Calu3 (cell line): ENCODE measurements at places on chromosomes 12 and 14.

DNA sequence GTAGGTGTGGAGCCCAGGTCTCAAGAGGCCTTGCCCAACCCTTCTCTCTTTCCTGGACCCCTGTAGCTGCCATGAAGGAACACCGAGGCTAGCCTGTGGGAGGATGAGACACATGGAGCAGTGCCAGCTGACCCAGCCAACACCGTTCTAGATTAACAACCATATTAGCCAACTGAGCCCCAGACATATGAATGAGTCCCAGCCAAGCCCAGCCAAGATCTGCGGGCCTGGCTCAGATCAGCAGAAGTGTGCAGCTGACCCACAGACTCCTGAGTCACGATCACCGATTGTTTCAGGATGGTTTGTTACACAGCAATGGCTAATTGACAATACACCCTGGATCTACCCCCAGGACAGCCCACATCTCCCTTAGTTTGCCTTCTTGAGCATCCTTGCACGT is 82.1 kb downstream of the NTF3 start:
- H3K27ac ChIP-seq, result no peak overlapping the region
- H3K27me3 ChIP-seq, result no peaks in the 10 kb centered on the region
- no peaks in the 10 kb centered on the region for H3K4me1 ChIP-seq

DNA sequence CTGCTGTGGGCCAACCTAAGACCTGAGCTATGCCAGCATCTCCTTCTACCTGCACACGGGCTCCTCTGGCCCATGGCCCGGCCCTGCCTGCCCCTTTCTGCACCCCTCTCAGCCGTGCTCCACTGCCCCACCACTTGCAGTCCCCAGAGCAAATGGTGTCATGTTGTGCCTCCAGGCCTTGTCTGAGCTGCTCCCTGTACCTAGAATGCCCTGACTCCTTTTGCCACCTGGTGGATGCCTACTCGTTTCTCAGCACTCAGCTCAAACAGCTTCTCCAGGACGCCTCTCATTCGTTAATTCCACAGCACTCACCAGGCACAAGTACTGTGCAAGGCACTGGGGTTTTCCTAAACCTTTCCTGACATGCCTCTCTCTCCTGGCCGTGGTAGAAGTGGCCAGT is 63.2 kb upstream of the PNMA1 start:
- DNase-seq, result no peak
- no peak overlapping the region for H3K4me3 ChIP-seq
- no peak overlapping the region for H3K27ac ChIP-seq
- peaks cover 12% of the 10 kb centered on the region for H3K4me1 ChIP-seq
- no peaks in the 10 kb centered on the region for H3K36me3 ChIP-seq

DNA sequence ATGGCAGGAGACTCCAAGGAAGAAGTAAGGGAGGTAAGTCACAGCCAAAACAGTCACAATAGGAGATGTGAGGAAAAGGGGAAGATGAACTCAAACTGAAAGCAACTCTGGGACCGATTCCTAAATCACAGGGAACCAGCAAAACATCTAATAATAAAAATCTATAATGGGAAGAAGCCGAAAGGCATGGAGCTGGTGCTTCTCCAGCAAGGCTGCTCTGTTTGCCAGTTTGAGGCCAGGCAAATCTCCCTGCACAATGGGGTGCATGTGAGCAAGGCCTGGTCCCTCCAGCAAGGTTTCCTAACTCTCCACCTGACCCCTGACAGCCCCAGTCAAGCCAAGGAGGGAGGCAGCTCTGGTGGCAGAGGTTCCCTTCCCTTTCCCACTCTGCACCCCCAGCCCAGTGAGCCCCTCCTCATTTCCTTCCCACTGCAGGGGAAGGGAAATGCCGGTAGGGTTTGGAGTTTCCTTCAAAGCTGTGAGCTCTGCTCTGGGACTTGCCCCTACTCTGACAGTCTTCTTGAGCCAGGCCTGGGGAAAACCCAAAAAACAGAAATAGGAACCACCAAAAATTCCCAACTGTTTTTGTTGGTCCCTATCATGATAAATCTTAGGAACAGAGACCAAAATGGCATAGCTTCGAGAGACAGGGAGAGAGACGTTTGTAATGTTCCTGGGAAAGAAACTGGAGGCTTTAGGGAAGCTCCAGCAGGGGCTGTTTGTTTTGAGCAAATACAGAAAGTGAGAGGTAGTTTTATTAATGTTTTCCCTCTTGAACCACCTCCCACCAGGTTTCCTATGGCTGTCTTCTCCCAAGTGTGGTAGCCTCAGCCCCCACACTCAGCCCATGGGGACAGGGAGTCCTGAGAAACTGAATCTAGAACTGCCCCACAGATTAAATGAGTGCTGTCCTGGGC is 34.6 kb downstream of the FMNL3 start:
- H3K4me3 ChIP-seq, result no peak overlapping the region
- H3K27ac ChIP-seq, result no peak overlapping the region
- H3K36me3 ChIP-seq, result no peaks in the 10 kb centered on the region
- no peak for DNase-seq
- no peaks in the 10 kb centered on the region for H3K4me1 ChIP-seq

GRCh38 chr14:104434214-104435076 is 145.1 kb upstream of the C14orf180 start:
- H3K36me3 ChIP-seq, result peaks cover 8% of the 10 kb centered on the region
- H3K4me3 ChIP-seq, result no peak overlapping the region
- H3K27me3 ChIP-seq, result peaks cover 20% of the 10 kb centered on the region
- H3K27ac ChIP-seq, result no peak overlapping the region
- peaks cover 9% of the 10 kb centered on the region for H3K4me1 ChIP-seq

DNA sequence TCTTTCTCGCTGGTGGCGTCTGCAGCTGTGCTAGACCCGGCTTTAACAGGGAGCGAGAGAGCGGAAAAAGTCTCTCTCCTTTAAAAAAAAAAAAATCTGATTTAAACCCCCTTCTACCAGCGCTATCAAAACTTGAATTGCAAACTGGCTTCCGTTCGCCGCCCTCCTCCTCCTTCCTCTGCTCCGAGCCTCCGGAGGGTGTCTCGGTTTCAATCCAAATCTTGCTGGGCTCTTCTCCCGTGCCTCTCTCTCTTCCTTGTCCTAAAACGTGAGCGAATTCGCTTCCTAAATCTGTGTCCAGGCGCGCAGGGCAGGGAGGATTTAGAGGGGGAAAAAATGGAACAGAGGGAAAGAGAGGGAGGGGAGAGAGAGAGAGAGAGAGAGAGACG is 272 bp downstream of the TBX3 start:
- peaks cover 21% of the 10 kb centered on the region for H3K36me3 ChIP-seq
- DNase-seq, result no peak
- H3K4me1 ChIP-seq, result peaks cover 15% of the 10 kb centered on the region
- H3K27me3 ChIP-seq, result peaks cover 62% of the 10 kb centered on the region
- H3K27ac ChIP-seq, result peak overlapping the region; percentile 75

DNA sequence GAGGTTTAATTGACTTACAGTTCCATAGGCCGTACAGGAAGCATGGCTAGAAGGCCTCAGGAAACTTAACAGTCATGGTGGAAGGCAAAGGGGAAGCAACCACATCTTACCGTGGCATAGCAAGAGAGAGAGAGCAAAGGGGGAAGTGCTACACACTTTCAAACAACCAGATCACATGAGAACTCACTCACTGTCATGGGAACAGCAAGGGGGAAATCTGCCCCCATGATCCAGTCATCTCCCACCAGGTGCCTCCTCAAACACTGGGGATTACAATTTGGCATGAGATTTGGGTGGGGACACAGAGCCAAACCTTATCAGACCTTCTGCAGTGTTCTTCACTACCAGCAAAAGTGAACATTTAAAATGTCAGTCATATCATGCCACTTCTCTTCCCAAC is 58.9 kb downstream of the USP15 start:
- no peak overlapping the region for H3K4me3 ChIP-seq
- peaks cover 19% of the 10 kb centered on the region for H3K36me3 ChIP-seq
- H3K4me1 ChIP-seq, result peaks cover 9% of the 10 kb centered on the region

- no peaks in the 10 kb centered on the region for H3K4me1 ChIP-seq
- H3K27ac ChIP-seq, result no peak overlapping the region
- no peak for DNase-seq
- no peaks in the 10 kb centered on the region for H3K36me3 ChIP-seq
- no peak overlapping the region for H3K4me3 ChIP-seq
These were observed 390.1 kb downstream of the NAV3 start for GRCh38 chr12:78220811-78221210.

- H3K4me1 ChIP-seq, result peaks cover 33% of the 10 kb centered on the region
- no peaks in the 10 kb centered on the region for H3K27me3 ChIP-seq
- H3K4me3 ChIP-seq, result no peak overlapping the region
- H3K36me3 ChIP-seq, result peaks cover 17% of the 10 kb centered on the region
- no peak for DNase-seq
These were observed 3.1 kb downstream of the GALC start for GRCh38 chr14:87989956-87990299.

GRCh38 chr12:581321-581720 is 81.9 kb downstream of the NINJ2 start:
- DNase-seq, result no peak
- H3K36me3 ChIP-seq, result no peaks in the 10 kb centered on the region
- no peak overlapping the region for H3K4me3 ChIP-seq

- no peak overlapping the region for H3K4me3 ChIP-seq
- H3K36me3 ChIP-seq, result no peaks in the 10 kb centered on the region
- no peak overlapping the region for H3K27ac ChIP-seq
- no peaks in the 10 kb centered on the region for H3K27me3 ChIP-seq
These were observed 258.5 kb downstream of the NOVA1 start for GRCh38 chr14:26339381-26339780.

DNA sequence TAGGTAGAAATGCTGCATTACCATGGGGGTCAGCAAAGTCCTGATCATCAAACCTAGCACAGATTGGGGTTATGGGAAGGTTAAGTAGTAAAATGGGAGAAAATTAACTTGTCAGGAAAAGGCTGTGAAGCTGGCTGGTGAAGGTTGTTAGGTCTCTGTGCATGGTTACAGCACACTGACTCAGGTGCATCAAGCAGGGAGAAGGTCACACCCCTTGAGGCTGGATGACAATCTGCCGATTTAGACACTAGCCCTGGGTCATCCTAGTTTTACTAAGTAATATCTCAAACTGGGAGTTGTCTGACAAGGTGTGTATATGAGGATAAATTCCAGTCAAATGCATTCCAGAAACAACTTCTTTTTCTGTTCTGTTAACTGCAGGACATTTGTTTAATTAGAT is 271.1 kb upstream of the LRIG3 start:
- no peaks in the 10 kb centered on the region for H3K36me3 ChIP-seq
- no peaks in the 10 kb centered on the region for H3K27me3 ChIP-seq
- no peak overlapping the region for H3K27ac ChIP-seq

DNA sequence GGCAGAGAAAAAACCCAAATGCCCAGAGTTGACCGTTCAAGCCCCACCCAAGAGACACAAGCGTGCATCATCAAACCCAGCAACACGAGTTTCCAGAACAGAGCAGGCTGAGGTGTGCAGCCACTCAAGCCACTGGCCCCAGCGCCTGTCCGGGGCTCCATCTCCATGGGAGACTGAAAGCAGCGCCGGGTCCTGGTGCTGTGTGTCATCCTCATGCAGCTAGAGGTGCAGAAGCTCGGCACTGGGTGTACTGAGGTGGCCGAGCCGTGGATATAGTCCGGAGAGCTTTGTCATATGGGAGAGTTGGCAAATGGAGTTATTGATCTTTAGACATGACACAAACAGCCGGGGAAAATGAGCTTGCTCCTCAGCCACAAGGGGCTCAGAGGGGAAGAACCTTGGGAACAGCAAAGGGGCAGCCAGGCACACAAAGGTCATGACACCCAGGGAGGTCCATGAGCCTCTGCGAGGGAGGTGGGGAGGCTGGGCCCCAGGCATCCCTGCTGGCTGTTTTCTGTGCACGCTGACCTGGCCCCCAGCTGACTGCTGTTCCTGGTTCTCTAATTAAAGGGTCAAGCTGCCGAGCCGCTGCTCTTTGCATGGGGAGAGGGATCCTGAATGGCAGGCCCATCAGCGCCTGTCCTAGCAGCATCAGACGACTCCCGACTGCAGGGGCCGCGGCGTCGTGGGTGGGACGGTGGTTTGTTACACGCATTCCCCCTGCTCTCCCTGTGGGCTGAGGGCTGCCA is 145.4 kb upstream of the SFSWAP start:
- peaks cover 4% of the 10 kb centered on the region for H3K36me3 ChIP-seq
- H3K4me3 ChIP-seq, result no peak overlapping the region
- no peak overlapping the region for H3K27ac ChIP-seq
- DNase-seq, result no peak
- no peaks in the 10 kb centered on the region for H3K4me1 ChIP-seq

- H3K36me3 ChIP-seq, result no peaks in the 10 kb centered on the region
- no peaks in the 10 kb centered on the region for H3K4me1 ChIP-seq
- peaks cover 57% of the 10 kb centered on the region for H3K27me3 ChIP-seq
These were observed 26.8 kb upstream of the BDKRB2 start for GRCh38 chr14:96177766-96178375.

- no peak overlapping the region for H3K4me3 ChIP-seq
- H3K4me1 ChIP-seq, result peaks cover 26% of the 10 kb centered on the region
- peak overlapping the region; percentile 67 for H3K27ac ChIP-seq
- no peaks in the 10 kb centered on the region for H3K27me3 ChIP-seq
- DNase-seq, result peak; percentile 11
These were observed 76.0 kb upstream of the ST8SIA1 start for GRCh38 chr12:22410486-22410885.

GRCh38 chr12:88604646-88605045 is 24.4 kb upstream of the KITLG start:
- H3K27ac ChIP-seq, result no peak overlapping the region
- no peaks in the 10 kb centered on the region for H3K4me1 ChIP-seq
- H3K36me3 ChIP-seq, result no peaks in the 10 kb centered on the region
- H3K4me3 ChIP-seq, result no peak overlapping the region

DNA sequence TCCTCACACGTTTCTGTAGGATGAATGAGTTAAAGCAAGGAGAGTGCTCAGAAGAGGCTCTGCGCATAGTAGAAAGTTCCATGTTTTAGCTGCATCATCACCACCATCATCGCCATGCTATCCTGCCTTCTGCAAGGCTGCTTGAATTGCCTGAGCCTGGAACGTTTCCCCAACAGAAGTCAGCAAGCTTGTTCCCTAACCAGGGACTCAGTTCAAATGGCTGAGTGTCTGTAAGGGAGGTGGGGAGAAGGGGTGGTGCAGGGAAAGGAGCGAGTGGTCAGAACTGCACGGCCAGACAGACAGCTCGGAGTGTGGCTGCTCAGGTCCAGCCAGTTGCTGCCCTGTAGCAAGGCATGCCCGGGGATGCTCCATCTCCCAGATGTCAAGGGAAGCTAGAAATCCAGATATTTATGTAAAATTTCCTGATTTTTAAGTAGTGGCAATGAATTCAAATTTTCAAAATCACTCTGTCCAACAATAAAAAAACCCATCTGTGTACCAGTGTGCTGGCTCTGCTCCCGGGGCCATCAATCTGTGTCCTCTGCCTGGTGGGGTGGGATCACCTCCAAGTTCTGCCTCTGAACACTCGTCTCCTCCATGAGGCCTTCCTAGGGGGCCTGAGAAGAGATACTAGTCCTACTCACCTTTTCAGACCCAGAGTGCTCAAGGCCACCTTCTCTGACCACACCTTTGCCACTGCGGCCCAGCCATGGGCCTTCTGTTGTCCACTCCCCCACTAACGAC is 162.7 kb downstream of the FOXN3 start:
- H3K27ac ChIP-seq, result no peak overlapping the region
- no peaks in the 10 kb centered on the region for H3K36me3 ChIP-seq
- no peaks in the 10 kb centered on the region for H3K4me1 ChIP-seq
- H3K4me3 ChIP-seq, result no peak overlapping the region
- no peak for DNase-seq
- no peaks in the 10 kb centered on the region for H3K27me3 ChIP-seq

- H3K36me3 ChIP-seq, result no peaks in the 10 kb centered on the region
- H3K4me3 ChIP-seq, result no peak overlapping the region
- no peaks in the 10 kb centered on the region for H3K27me3 ChIP-seq
- no peak for DNase-seq
- H3K4me1 ChIP-seq, result no peaks in the 10 kb centered on the region
- H3K27ac ChIP-seq, result no peak overlapping the region
These were observed 120.3 kb upstream of the PLEKHG7 start for GRCh38 chr12:92582475-92582874.

- no peak overlapping the region for H3K27ac ChIP-seq
- peaks cover 8% of the 10 kb centered on the region for H3K4me1 ChIP-seq
- no peak overlapping the region for H3K4me3 ChIP-seq
- H3K36me3 ChIP-seq, result peaks cover 29% of the 10 kb centered on the region
- no peaks in the 10 kb centered on the region for H3K27me3 ChIP-seq
These were observed 866 bp downstream of the NPFF start for GRCh38 chr12:53506450-53506785.
